Nucleus accumbens (tissue), 56 donors: ENCODE measurements at places on chromosomes 11 and 22.
A peak's percentile ranks its signal among the peaks of the same experiment; 100 is the strongest.

DNA sequence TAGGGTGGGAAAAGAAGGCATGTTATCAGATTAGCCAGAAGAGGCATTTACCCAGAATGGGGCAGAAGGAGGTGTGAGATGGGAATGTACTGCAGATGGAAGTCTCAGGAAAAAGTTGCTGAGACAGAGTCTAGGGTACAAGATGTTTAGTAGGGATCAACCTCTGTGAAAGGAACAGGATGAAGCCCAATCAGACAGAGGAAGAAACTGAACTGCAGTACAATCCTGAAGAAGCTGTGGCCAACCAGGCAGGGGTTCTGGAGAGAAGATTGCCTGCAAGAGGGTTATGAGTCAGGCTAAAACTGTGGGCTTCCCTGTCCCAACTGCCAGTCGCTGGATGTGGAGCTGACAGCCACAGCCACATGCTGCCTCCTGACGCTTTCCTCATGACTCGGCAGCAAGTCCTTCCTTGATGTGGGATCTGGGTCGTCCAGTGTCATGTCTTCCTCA is 64.0 kb downstream of the CWC15 start:
- DNase-seq, result no peak

DNA sequence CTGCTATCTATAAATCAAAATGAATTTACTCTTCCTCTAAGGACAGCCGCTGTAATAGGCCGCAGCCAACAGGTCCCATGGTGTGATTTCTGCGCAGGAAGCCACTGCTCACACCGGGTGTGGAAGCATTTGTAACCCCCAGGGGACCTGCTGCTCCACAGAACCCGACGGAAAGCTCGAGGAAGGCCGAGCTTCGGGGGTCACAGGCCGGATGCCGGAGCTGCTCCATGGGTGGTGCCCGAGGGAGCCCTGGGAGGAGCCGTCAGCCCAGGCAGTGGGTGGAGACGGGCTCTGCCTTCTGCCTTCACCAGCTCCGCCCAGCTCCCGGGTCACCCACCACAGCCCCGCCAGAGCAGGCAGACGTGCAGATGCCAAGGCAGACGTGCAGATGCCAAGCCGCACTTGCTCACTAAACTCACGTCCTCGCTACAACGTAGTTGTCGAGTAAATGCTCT is 63.5 kb downstream of the BRD1 start:
- no peak for DNase-seq

DNA sequence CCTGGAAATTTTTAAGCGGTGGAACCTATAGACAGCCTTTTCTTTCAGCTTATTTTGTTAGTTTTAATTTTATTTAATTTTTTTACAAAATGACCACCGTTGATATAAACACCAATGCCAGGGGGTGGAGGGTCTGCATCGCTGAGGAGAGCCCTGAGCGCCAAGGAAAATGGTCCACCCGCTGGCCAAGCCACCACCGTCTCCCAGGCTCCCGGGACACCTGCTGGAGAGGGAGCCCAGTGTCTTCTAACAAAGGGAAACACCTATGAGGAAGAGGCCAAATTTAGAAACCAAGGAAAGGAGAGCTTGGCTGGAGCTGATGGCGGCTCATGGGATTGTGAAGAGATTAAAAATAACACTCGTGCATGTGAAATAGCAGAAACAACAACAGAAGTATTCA is 288 bp upstream of the KRTAP5-8 start:
- no peak for DNase-seq

- DNase-seq, result no peak
These were observed 79.8 kb downstream of the KCNQ1 start for GRCh38 chr11:2524446-2525165.

DNA sequence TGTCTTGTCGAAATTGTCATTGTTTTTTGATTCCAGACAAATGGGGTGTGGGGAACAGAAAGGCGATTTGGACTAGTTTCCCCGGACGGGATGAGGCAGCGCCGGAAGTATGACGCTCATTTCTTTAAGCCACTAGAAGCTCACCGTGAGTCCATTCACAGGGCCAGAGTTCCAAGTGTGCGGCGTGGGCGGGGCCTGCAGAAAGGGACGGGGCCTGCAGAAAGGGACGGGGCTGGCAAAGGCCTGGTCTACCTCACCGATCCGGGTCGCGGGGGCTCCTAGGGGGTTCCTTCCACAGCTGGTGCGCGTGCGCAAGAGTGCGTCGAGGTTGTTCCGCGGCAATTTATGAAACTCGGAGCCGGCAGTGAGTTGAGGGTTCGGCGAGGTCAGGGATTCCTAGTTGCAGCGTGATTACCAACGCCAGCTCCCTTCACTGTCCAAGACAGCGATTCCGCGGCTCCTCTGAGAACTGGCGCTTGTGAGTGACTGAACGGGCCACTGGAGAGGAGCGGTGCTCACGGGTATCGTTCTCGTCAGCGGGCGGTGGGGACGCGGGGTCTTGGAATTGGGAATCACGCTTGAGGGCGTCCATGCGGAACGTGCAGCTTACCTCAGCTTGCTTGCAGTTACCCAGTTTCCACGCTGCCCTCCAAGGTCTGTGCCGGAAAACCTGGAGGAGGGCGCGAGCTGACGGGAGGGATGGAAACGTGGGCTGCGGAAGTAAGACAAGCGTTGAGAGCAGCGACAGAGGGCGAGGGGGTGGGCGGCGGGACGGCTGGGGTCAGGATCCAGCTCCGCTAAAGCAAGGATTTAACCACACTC is at the start of gene ZNF215:
TSS of gene ZNF215 (plus strand) at position 219 of the 822 bp plus-strand sequence. CDS start 5,847 bp downstream, outside the sequence.
- peak; percentile 16 for DNase-seq

DNA sequence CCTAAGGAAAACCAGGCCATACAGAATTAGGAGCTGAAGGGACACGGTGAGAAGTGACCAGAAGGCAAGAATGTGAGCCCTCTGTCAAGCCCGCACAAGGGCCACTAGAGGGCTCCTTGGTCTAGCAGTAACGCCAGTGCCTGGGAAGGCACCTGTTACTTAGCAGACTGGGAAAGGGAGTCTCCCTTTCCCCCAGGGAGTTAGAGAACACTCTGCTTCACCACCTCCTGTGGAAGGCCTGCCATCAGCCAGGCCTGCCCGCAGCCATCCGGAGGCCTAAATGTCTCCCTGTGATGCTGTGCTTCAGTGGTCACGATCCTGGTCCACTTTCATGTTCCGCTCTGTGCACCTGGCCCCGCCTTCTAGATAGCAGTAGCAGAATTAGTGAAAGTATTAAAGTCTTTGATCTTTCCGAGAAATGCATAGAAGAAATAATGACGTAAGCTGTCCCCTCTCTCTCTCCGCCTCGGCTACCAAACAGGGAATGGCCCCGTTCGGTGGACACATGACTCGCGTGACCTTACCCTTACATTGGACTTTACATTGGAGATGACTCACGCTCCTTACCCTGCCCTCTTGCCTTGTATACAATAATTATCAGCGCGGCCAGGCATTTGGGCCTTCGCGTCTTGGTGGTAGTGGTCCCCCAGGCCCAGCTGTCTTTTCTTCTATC is 10.7 kb upstream of the GSTP1 start:
- peak; percentile 15 for DNase-seq

- no peak for DNase-seq
These were observed 69.8 kb upstream of the TNRC6B start for GRCh38 chr22:40107851-40108378.

- DNase-seq, result no peak
These were observed 499 bp downstream of the LRRC56 start for GRCh38 chr11:537622-538430.

DNA sequence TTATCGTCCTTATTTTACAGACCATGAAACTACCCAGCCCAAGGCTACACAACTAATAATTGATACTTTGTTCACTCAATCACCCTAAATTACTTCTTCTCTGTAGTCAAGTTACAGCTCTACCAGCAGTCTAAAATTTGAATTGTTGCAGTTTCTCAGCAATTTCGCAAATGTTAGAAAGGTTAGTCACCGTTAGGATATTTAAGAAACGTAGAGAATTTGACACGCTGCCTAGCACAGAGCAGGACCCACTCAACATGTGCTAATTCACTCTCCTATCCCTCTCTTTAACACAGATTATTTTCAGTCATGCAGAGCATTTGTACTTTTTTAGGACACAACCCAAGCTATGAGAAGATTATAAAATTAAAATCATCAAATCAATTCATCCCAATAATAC is 771.1 kb upstream of the LUZP2 start:
- DNase-seq, result no peak

DNA sequence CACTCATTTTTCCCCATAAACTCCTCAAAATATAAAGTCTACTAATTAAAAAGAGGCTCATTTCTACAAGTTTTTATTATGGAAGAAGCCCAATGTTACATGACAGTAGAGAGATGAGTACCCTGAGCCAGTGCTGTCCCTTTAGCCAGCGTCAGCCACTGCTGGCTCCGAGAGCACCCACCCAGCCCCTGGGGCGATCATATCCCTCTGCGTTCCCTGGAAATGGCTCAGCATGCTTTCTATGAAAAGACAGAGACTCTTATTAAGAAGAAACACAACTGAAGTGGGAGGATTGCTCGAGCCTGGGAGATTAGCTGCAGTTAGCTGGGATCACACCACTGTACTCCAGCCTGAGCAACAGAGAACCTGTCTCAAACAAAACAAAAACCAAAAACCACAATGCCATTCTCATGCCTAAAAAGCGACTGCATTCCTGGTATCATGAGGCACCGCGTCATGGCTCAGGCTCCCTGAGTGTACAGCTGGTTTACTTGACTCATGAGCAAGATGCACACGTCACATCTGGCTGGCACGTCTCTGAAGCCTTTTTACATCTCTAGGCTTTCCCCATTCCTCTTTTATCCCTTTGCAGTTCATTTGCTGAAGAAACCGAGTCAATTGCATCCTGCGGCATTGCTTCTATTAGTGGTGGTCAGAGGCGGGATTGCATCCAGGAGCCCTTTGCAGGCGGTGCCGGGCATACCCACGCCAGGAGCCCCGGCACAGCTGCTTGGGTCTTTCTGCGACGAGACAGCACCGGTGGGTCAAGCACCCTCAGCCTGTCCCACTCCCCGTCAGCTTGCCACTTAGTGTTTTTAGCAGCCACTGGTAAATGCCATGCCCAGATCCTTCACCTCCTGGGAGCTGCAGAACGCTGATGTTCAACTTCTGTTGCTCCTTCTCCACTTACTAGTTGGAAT is 119.9 kb downstream of the CTTN start:
- no peak for DNase-seq

- DNase-seq, result no peak
These were observed 3.6 kb upstream of the RASL10A start for GRCh38 chr22:29319072-29319471.

- no peak for DNase-seq
These were observed 24.8 kb upstream of the FNBP4 start for GRCh38 chr11:47791774-47792430.

GRCh38 chr22:29798318-29798717 is 31.1 kb downstream of the UQCR10 start:
- no peak for DNase-seq

GRCh38 chr11:104968856-104969776 is 742 bp upstream of the CASP4 start:
- DNase-seq, result no peak

DNA sequence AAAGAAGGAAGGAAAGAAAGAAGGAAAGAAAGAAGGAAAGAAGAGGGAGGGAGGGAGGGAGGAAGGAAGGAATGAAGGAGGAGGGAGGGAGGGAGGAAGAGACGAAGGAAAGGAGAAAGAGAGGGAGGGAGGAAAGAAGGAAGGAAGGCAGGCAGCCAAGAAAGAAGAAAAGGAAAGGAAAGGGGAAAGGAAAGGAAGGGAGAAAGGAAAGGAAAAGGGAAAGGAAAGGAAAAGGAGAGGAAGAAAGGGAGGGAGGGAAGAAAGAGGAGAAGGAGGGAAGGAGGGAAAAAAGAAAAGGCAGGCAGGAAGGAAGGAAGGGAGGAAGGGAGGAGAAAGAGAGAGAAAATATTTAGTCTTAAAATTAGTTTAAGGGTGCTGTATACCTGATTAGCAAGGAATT is 704.1 kb downstream of the LUZP2 start:
- DNase-seq, result no peak

DNA sequence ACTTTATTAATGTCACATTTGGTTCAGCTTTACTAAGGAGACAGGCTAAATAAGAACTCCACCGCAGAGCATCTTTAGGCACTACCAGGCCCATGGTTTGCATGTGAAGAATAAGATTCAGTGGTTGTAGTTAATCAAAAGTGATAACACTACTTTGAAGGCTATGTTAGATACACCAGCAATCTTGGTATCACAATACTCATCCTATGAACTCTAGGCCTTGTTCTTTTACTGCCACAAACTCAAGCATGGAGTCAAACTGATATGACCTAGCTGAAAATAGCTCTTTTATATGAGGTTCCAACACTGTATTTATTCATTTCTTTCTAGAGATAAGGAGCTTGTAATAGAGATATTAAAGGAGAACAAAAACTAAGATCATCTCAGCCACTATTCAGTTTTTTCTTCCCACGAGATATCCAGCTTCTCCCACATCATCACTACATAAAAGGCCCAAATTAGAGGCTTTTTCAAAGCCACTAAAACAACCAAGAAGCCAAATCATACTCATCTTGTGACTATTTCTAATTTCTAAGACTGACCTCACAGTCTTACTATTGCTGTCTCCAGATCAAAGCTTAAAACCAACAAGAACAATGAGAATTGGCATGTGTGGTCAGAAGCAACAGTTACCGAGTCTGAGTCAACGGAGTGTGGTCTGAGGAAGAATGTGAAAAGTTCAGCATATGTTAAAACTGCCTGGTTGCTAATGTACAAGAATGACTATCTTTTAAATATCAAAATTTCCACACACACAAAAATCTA is 25.1 kb upstream of the GUCY1A2 start:
- DNase-seq, result no peak

- no peak for DNase-seq
These were observed 36.3 kb upstream of the LYVE1 start for GRCh38 chr11:10604798-10605197.

DNA sequence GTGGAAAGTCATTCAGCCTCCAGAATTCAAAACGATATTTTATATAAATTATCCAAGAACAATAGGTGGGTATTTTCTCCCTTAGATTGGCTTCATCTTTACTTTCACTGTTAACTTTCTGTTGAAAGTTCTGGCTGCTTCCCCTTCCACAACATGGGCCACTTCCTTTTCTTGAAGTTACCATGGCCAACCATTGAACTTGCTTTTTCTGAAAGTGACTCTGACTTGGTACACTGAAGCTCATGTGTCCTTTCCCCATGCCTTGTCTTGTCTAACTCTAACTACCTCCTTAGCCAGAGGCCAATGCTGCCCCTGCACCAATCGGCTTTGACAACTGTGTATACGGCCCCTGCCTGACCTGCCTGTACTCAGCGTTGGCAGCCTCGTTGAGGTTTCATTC is 225.2 kb downstream of the FAT3 start:
- DNase-seq, result no peak

GRCh38 chr11:45060707-45061106 is 85.7 kb upstream of the PRDM11 start:
- no peak for DNase-seq

DNA sequence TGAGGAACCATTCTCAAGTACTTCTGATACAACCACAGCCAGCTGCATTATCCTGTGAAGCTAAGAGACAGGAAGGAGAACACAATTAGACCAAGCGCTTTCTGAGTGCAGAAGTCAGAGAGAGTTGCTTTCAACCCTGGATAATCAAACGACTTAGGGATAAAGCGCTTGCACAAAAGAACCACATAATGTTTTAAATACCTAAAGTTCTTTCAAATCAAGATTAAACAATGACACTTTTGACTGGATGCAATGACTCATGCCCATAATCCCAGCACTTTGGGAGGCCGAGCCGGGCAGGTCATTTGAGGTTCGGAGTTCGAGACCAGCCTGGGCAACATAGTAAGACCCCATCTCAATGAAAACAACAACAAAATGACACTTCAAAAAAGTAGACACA is 145.1 kb downstream of the SWAP70 start:
- DNase-seq, result no peak
